ENCODE measurements at places on chromosomes 1 and 21.

DNA sequence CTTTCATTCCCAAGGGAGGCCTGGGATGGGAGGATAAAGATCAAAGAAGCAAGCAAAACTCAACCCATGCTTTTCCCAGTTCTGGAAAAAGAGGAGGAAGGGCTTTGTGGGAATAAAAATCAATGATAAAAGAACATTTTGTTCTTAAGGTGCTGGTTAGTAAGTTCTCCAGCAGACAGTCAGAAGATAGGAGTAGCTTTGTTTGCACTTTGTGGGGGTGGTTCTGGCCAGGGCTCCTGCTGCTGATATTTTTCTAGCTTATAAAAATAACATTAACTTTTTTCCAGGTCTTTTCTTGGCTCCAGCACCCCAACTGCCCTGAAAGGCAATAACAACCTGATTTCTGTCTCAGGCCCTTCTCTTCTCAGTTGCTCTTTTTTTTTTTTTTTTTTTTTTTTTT is 220.0 kb downstream of the FGGY start:
- DNase-seq: no peak

DNA sequence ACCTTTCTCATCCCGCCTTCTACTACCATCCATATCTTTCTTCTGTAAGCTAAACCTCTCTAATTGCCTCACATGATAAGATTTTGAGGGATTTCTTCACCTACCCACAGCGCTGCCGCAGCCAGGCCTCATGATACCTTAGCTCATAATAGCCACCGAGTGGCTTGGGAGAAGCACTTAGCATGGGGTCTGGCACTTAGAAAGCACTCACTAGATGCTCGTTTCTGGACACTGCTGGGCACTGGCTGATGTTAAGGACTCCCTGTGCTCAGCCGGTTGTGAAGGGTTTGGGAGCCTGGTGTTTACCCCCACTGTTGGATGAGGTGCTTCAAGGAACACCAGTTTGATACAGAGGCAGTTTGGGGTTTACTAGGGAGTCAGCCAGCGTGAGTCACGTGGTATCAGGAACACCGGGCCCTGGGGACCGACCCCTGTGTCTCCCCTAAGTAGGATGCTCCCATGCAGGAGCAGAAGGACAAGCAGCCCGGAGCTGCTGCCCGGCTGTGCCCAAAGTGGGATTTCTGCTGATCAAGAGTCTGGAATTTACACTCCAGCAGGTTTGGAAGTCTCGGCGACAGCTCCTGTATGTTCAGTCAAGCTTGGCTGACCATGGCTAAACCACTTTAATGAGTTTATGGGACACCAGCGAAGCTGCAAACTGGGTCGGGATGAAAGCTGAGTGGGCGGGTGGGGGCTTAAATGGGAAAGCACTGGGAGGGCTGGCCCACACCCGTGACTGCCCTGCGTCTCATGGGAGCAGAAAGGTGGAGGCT is 63.3 kb downstream of the GALNT2 start:
- no peak for DNase-seq

DNA sequence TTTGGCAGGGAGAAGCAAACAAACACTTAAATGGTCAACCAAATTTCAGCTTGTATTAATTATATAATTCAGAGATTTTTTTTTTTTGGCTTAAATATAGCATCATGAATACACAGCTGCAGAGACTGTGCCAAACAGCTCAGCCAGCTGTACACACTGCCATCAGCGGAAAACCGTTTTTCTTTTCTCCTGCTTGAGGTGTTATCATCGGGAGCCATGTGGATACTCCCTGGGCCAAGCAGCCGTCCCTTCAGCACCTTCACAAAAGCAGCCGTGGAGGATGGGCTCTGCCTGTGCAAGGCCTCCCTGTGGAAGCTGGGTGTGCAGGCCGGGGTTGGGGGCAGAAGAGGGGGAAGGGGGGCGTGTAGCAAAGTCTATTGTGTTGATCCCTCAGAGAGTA is 85.0 kb downstream of the NUF2 start:
- DNase-seq: no peak

- DNase-seq: no peak
These were observed 220.5 kb downstream of the FOXD2 start for GRCh38 chr1:47658161-47658920.

GRCh38 chr1:31095298-31095981 is 29.9 kb upstream of the PUM1 start:
- DNase-seq: no peak

DNA sequence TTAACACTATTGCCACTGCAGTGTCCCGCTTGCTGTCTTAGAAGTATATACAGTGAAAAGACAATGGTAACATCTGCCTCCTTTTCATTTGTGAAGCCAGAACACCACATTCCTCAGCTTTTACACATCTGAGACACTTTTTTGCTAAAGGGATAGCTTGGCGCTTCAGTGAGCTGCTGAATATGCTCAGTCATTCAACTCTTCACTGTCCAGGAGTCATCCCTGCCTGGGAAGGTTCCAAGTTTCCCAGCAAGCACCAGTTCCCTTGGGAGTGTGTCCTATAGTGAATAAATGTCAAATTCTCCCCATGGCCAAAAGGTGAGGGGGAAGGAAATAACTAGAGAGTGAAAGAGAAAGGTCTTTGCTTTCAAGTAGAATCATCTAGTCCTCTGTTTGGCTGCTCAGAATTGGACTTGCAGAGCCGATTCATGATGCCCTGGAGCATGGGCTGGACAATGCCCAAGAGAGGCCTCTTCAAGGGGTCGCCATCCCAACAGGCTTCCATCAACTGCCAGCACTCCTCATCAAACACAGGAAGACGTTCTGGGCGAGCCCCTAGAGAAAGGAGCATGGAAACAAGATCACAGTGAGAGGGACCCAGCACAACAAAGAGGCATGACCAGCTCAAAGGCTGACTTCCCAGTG is 25.5 kb upstream of the RBBP5 start:
- no peak for DNase-seq

DNA sequence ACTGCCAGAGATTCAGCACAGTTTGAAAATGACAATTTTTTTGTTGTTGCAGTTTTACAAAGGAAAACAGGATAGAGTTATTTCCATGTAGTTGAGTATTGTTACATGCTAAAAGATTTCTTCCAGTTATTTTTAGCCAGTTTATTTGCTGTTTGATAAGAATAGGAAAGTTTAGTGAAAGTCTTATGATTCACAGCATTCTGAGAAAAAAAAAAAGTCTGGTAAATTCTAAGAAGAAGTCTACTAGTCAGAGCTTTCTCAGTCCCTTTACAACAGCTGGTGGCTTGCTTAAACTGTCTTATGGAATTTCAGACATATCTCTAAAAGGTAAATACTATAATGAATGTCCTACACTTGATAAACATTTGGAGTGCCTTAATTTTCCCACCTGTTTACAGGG is 341.7 kb downstream of the DSCAM start:
- no peak for DNase-seq

- DNase-seq: no peak
These were observed 25.8 kb downstream of the CLDN14 start for GRCh38 chr21:36454093-36454531.

DNA sequence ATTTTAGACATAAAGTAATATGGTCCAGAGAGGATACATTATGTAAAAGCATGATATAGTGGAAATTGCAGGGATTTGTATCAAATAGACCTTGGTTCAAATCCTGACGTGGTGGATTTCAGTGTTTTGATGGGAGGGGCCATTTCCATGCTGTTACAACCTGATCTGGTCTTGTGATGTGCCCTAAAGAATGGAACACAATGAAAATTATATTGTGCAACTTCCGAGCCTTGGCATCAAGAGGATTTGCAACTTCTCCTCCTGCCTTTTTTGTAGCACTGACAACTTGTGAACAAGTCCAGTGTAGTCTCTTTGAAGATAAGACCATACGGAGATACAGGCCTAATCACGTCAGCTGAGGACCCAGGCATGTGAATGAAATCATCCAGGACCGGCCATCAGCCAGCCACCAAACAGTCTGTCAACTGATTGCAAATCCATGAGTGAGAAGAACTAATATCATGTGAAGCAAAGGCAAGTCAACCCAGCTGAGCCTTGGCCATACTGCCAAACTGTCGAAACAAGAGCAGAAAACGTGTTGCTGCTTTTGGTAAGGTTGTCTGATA is 412.1 kb downstream of the DPYD start:
- no peak for DNase-seq

DNA sequence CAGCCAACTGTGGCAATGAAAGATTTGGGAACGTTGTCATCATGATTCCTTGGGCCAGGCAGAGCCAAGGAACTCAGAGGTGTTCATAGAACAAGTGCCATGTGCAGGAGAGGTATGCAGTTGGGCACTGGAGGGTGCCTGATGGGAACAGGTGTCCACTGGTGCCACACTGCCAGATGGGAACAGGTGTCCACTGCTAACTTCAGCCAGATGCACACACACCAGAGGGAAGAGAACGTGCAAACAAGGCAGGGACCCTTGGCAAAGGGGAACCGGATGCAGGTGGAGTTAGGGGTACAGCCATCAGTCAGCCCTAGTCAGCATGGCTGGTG is 13.5 kb downstream of the OLFML2B start:
- no peak for DNase-seq

- DNase-seq: no peak
These were observed 166.7 kb downstream of the ADGRL4 start for GRCh38 chr1:78839704-78840277.

DNA sequence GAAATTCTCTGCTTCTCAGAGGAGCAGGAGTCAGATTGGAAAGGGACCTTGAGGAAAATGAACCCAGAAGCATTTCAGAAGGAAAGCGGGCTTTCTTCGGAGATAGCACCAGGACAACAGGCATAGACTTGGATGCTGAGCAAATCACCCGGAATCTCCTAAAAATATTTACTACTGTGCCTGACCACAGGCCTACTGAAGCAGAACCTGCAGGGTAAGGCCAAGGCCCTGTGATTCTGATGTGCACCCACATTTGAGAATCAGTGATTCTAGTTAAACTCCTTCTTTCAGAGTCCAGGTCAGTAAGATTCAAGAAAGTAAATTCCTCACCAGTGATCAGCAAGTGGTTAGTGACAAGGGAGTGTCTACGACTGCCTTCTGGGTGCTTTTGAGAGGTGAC is 307.3 kb upstream of the DUSP10 start:
- DNase-seq: no peak

DNA sequence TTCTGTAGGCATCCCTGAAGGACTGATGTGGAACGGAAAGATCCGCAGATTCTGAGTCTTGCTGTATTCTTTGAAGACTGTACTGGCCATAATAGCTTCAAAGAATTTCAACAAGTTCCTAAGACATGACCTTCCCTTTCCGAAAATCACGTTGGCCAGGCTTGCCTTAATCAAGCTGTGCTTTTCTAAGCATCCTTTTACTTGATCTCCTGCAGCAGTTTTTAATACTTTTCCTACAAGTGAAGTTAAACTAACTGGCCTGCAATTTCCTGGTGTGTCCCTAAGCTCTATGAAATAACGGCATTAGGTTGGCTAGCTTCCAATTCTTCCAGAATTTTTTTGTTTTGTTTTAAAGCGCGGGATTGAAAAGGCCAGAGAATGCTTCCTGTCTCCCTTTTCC is 40.3 kb downstream of the SPAG17 start:
- no peak for DNase-seq
